ENCODE measurements at places on chromosomes 11 and 22. TPM values are rescaled to one million over a fixed set of nuclear protein-coding genes. Genes with fewer than 3 reads are reported as not detected.

- no peak for DNase-seq
These were observed 123.9 kb downstream of the MPPED1 start for GRCh38 chr22:43535741-43536140.

DNA sequence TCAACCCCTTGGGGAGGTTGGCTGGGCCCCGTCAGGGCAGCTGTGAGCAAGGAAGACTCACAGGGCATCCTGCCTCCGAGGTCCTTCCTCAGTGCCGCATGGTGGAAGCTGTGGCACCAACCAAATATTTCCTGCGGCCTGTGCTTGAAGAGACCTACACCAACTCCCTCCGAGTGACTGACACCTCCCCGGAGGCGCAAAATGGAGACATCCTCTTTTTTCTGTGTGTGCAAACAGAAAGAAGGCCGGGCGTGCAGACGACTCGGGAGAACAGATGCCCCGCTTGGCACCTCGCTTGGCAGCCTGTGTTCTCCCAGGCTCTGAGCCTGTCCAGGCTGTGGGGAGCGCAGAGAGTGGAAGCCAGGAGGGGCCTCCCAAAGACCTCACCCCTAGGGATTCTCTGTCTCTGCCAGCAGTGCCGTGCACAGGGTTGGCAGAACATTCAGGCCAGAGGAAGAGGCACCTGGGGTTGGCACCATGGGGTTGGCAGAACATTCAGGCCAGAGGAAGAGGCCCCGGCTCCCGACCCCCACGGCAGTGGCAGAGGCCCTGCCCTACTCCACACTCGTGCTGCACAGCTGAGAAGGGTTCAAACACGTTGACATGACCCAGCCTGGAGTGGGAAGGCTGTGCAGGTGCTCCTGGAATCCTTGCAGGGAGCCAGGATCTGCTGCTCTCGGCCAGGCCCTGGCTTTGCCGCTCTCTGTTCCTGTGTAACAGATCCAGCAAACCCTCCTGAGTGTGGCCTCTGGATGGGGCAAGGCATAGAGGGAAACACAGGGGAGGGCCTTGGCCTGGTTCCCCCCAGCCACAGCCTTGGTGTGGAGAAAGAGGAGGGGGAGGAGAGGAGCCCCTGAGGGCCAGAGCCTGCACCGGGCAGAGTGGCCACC lies 805.5 kb downstream of the BRD1 start:
- DNase-seq, result no peak

GRCh38 chr22:21964918-21965484 lies 12.4 kb upstream of the PPM1F start:
- no peak for DNase-seq

- no peak for DNase-seq
These were observed 11.1 kb downstream of the BACE1-AS start for GRCh38 chr11:117302228-117302627.

DNA sequence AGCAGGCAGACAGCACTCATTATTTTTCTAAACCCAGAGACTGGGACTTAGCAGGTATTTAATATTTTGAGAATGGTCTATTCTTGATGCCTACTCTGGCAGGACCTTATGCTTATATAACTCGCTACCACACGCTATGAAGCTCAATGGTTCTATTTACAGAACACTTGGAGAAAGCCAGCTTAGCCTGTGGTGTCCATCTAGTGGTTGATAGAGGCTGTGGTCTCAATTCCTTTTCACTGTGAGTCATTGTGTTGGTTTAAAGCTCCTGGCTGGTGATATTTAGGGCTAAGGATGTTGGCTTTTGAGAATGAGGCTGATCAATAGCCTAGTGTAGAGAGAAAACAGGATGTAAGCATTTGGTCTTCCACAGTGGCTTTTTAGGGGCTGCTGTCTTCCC lies 206.4 kb downstream of the DBX1 start:
- DNase-seq, result peak; percentile 45

- DNase-seq, result no peak
These were observed 4786.8 kb upstream of the OR11H1 start for GRCh38 chr22:10741210-10741609.

DNA sequence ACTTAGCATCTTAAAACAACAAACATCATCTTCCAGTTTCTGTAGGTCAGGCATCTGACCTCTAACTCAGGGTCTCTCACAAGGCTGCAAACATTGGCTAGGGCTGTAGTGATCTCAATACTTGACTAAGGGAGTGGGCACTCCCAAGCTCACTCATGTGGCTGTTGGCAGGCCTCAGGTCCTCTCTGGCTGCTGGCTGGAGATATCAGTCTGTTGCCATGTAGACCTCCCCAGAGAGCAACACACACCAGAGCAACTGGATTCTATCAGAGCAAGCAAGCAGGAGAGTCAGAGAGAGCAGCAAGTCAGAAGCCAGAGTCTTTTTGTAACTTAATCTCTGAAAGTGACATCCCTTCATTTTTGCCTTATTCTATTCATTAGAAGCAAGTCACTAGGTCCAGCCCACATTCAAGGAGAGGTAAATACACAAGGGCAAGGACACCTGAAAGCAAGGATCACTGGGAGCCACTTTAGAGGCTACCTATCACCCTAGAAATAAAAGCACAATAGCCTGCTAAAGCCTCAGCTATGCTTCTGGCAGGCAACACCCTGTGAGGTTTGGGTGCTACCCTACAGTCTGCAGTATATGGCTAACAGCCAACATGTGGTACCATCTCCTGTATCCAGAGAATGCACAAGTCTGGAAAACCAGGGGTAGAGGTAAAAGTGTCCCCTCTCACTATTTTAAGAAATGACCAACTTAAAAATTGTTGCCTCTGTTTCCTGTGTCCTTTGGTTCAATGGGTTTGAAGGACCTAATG lies 33.5 kb upstream of the CD44 start:
- DNase-seq, result no peak

GRCh38 chr11:10899121-10899830 lies 41.4 kb upstream of the ZBED5 start:
- peak; percentile 10 for DNase-seq

DNA sequence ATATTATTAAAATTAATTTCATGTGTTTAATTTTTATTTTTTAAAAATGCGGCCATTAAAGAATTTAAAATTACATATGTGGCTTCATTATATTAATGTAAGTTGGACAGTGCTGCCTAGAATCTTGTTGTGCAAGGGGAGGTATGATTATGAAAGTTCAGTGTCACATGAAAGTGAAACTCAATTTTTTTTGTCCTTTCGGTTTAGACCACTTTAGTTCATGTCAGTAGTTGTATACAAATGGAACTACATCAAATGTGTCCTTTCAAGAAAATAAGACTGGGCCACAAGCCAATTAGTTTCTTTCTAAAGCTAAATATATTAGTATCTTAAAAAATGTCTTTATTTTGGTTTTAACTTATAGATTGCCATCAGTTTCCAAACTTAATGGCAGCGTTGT lies 35.7 kb downstream of the TBCEL start:
- DNase-seq, result no peak

DNA sequence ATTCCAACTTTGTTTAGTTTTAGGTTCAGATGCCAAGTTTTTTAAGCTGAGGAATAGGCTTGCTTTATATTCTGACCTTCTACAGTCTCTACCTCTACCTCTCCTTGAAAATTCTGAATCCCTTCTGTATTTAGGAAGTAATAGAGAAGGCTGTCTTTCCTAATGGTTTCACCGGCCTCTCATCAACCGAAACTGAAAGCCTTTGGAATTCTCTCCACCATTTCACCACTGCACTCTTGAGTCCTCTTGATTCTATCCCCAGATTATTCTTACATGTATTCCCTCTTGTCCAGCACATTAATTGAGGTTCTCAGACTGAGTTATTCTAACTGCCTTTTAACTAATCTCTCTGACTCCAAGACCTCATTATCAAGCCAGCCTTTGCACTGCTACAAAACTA lies 67.7 kb upstream of the PICALM start:
- no peak for DNase-seq

GRCh38 chr11:114307524-114308203 lies 11.5 kb downstream of the NNMT start:
- peak; percentile 56 for DNase-seq

- no peak for DNase-seq
These were observed 104.3 kb downstream of the KCNQ1 start for GRCh38 chr11:2549080-2549479.

GRCh38 chr11:73206801-73207200 lies 11.3 kb upstream of the P2RY2 start:
- no peak for DNase-seq

- DNase-seq, result no peak
These were observed 11.2 kb upstream of the MIAT start for GRCh38 chr22:26646158-26646557.

Gene GVQW3
- total RNA-seq, result 6.7 TPM

Gene SLN
- not detected for total RNA-seq

Gene TRMT112
- 197 TPM for total RNA-seq

Gene RASSF10
- total RNA-seq, result 8.7 TPM

Gene MYO7A
- 3.7 TPM for total RNA-seq

Gene SCN4B
- total RNA-seq, result not detected

Gene SCN3B
- total RNA-seq, result 0.10 TPM

Gene RIMBP3C
- total RNA-seq, result not detected

Gene PIH1D2
- total RNA-seq, result 1.6 TPM

Gene PLAAT2
- 9.5 TPM for total RNA-seq

Gene LRRC32
- not detected for total RNA-seq

Gene SLC22A6
- not detected for total RNA-seq

Gene C1QTNF5
- not detected for total RNA-seq

Data from Calu3 (cell line).